Upper lobe of right lung (tissue), 1 donor: ENCODE measurements at places on chromosomes 1 and 21. TPM values are rescaled to one million over a fixed set of nuclear protein-coding genes. Genes with fewer than 3 reads are reported as not detected.

GRCh38 chr1:119367432-119368124 is 1.0 kb upstream of the HAO2 start:
- H3K4me1 ChIP-seq: no peaks in the 10 kb centered on the region
- H3K4me3 ChIP-seq: no peak overlapping the region
- H3K36me3 ChIP-seq: no peaks in the 10 kb centered on the region
- H3K27me3 ChIP-seq: no peaks in the 10 kb centered on the region
- DNase-seq: no peak
- H3K27ac ChIP-seq: no peak overlapping the region

DNA sequence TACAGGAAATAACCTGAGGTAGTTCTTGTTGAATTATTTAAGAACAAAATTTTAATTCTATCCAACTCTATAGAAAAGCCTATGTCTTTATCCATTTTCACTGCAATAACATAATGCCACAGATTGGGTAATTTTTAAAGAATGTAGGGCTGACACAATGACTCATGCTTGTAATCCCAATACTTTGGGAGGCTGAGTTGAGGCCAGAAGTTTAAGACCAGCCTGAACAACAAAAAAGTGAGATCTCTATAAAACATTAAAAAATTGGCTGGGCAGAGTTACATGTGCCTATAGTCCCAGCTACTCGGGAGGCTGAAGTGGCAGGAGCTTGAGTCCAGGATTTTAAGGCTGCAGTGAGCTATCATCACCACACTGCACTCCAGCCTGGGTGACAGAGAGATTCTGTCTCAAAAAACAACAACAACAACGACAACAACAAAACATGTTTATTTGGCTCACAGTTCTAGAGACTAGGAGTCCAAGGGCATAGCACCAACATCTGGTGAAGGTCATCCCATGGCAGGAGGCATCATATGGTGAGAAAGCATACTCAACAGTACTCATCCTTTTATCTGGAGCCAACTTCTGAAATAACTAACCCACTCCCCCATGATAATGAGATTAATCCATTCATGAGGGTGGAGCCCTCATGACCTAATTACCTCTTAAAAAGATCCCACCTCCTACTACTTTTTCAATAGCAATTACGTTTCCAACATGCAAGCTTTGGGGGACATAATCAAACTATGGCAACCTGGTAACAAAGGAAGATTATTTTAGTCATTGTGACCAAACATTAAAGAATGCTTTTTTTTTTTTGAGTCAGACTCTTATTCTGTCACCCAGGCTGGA is 59.6 kb downstream of the ABL2 start:
- no peak overlapping the region for H3K4me3 ChIP-seq
- DNase-seq: no peak
- H3K27ac ChIP-seq: no peak overlapping the region

Gene CHIT1
- total RNA-seq: 751 TPM

DNA sequence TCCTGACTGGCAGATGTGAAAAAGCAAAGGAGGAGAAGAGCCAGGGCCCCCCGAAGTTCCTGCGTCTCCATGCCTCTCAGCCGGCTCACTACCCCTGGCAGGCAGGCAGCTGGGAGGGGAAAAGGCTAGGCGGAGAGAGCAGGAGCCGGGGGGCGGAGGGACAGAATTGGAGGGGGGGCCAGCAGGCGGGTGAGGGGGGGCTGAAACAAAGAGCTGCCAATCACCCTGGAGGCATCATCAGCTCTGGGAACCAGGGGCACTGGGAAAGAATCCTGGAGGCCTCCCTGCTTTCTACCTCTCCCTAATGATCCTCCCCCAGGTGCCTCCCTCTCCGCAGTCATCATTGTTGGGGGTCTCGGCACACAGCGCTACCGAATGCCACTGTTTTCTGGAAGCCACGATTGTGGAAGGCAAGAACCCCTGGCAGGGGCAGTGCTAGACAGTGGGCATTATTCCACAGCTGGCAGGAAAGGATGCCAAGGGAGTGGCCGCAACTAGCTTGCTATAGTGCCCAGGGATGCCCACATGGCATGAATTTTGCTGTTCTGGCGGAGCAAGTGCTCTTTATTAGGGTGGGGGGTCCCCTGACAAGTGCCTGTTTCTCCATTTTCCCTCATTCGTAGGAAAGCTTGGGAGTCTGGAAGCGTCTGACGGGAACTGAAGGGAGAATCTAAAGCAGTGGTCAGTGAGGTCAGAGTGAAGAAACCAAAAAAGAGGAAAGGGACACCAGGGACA is at the start of gene THBS3:
Gene THBS3, minus strand, starts transcription at position 92 of the 735 bp plus-strand sequence. Its CDS starts 21 bp downstream, at position 71.
- H3K4me3 ChIP-seq: peak within 1 kb of the TSS; percentile 90
- H3K4me1 ChIP-seq: peaks cover 28% of the 10 kb centered on the region
- H3K36me3 ChIP-seq: no peaks in the 10 kb centered on the region
- no peak for DNase-seq
- H3K27ac ChIP-seq: peak within 1 kb of the TSS; percentile 100

GRCh38 chr1:194277927-194278326 is 1091.5 kb upstream of the B3GALT2 start:
- DNase-seq: no peak
- no peaks in the 10 kb centered on the region for H3K36me3 ChIP-seq
- no peak overlapping the region for H3K4me3 ChIP-seq
- H3K27me3 ChIP-seq: no peaks in the 10 kb centered on the region
- no peaks in the 10 kb centered on the region for H3K4me1 ChIP-seq
- no peak overlapping the region for H3K27ac ChIP-seq
